ENCODE measurements at places on chromosomes 1 and 21.

GRCh38 chr1:200874694-200875093, 1.9 kb downstream of the GPR25 start:
- no peak for DNase-seq

GRCh38 chr1:99749504-99750347, 16.7 kb downstream of the FRRS1 start:
- DNase-seq: no peak

- no peak for DNase-seq
Observed at GRCh38 chr1:77218477-77219165, 609 bp downstream of the PIGK start.

GRCh38 chr1:160834945-160835565, 27.6 kb downstream of the CD244 start:
- DNase-seq: no peak

DNA sequence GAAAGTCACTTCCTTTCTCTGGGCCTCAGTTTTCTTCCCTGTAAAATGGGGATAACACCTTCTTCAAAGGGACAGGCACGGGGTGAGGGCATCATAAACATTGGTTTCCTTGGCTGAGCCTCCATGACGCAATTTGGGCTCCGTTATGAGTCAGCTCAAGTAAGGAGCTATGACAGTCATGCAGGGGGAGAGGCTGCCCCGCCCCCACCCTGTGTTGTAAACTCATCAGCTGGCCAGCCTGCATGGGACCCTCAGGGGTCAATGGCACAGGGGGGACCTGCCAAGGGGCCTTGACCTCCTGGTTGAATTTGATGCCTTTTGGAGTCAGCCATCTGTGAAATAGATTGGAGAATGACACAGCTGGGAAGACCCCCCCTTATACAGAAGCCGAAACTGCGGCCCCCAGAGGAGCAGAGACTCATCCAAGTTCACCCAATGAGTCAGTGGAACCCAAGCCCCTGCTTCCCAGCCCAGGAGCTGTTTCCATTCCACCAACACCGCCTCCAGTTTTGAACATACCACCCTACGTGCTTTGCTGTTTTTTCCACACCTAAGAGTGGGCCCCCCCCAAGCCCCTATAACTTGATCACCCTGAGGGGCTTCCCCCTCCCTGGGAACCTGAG, 36.8 kb upstream of the RUNX3 start:
- DNase-seq: peak; percentile 42

DNA sequence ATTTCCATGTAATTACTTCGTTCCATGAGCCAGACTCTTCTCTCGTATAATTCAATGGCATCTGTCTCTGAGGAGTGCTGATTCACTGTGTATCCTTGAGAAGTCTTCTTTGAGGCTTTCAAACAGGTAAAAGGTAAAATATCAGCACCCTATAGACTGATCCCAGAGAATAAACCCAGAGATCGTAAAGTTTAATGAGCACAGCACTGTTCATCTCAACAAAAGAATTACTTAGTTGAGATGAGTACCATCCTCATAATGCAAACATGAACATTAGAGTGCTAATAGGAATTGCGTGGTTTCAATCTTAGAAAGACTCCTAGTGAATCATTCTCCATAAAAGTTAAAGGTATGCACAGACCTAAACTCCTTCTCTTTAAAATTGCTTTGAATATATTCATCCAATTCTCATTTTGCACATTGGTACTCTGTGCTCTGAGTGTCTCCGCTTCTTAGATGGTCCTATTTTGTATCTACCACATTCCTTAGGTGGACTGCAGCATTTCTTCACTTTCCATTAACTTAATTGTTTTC, 97.2 kb downstream of the TBX15 start:
- DNase-seq: no peak

GRCh38 chr21:35216996-35217395, 167.9 kb upstream of the RUNX1 start:
- no peak for DNase-seq

DNA sequence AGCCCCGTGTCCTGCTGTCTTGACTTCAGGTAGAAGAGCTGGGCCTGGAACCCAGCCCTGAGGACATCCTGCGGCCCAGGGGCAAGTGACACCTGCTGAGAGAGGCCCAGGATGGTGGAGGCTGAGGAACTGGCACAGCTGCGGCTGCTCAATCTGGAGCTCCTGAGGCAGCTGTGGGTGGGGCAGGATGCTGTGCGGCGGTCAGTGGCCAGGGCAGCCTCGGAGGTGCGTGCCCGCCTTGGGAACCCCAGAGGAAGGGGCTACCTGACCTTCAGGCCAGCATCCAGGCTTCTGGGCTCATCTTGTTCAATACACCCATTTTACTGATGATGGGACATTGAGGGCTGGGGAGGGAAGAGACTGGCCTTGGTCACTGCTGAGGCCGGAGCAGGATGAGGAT, 2.3 kb downstream of the MIIP start:
- no peak for DNase-seq

DNA sequence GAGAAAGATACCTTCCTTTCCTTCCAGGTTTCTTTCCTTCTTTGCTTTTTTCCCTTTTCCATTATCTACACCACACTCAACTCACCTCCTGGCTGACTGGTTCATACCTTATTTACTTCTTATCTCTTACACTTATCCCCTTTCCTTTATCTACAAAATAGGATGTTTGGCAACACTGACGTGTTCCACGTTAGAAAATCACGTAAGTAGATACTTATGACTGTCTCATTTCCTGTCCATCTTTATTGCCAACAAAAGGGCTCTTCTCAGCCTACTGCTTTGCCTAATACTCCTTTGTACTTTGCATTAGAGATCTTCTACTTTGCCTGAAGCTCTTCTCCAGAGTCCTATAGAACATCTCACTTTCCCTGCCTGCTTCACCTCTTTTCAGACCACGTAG, 25.1 kb downstream of the SYNJ1 start:
- no peak for DNase-seq
